Stimulated activated CD4-positive, alpha-beta T cell treated with anti-CD3 and anti-CD28 coated beads, Interleukin-1b, Interleukin-23, amount 100 ng/mL, for 4 hours (primary cell): ENCODE measurements at places on chromosomes 2 and 18.

- DNase-seq: no peak
Measured at GRCh38 chr18:10401521-10401920, 52.9 kb upstream of the APCDD1 start.

GRCh38 chr2:46340740-46341420 is 43.7 kb downstream of the EPAS1 start:
- DNase-seq: no peak

GRCh38 chr18:6610466-6610865 is 119.0 kb upstream of the ARHGAP28 start:
- DNase-seq: no peak

DNA sequence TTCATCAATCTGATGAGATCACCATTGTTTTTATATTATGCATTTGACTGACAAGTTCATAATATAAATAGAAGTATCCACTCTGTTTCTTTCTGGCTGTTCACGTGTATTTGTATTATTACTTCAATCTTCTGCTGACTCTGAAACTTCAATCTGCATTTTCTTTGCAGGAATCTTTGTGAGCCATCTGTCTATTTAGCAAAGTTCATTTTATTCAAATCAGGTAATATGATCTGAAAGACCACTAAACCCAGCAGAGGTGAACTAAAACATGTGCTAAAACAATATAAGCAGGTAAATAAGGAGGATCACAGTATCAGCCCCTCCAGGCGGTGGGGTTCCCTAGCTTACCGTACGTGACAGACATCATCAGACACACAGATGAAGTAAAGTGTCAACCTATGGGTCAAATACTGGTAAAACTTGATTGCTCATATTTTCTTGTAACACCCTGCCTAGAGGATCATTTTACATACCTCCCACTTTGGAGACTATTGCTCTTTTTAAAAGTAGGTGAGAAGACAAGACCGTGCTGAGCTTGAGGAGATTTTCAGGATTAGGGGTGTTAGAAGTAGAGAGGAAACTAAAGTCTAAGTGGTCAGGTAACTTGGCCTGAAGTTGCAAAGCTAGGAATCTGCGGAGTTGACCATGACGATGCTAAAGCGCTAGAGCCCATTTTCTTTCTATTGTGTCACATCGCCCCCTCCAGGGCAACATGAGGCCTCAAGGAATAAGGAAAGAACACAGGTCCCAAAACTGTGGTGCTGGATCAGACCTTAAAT is 9.0 kb downstream of the DTNB start:
- no peak for DNase-seq

DNA sequence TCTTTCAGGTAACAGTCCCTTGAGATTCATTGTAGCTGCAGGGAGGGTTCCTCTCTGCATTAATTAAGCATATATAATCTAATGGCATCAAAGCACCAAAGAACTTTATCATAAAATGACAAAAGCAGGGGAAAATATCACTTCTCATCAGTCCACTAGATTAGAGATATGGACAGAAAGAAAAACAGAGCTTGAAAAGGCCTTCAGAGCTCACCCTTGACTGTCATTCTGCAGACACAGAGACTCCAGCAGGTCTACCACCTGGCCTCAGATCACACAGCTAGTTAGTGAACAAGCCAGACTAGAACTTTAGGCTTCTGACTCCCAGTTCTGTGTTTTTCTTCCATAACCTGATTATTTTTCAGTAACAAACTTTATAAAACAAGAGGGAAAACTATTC is 88.5 kb downstream of the FIGN start:
- DNase-seq: no peak
